ENCODE measurements at places on chromosomes 3 and 15. TPM values are rescaled to one million over a fixed set of nuclear protein-coding genes. Genes with fewer than 3 reads are reported as not detected.

Gene OR5K2
- not detected for total RNA-seq

Gene NDN
- total RNA-seq: 66.9 TPM

Gene GOLGA8H
- total RNA-seq: 0.30 TPM

Gene GABRA5
- total RNA-seq: not detected

Gene RTP4
- total RNA-seq: 0.59 TPM

Gene SKOR1
- total RNA-seq: 0.17 TPM
